ENCODE measurements at places on chromosomes 3 and 15. TPM values are rescaled to one million over a fixed set of nuclear protein-coding genes. Genes with fewer than 3 reads are reported as not detected.
A peak's percentile ranks its signal among the peaks of the same experiment; 100 is the strongest.

The NPAP1 gene
- not detected for total RNA-seq

DNA sequence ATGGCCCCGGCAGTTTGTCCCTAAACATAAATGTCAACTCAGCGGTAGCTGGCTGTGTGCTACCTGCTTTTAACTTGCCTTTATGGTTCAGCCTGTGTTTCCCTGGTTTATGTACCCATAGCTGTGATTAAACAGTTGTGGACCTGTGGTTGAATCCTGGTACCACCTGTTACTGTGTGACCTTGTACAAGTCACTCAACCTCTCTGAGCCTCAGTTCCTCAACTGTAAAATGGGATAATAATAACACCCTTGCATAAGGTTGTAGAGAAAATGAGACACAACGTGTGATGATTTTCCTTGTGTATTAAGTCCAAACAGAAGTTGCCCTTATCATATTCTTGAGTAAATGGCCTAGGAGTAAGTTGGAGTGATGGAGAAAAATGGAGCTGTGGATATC is 6.3 kb downstream of the GALNT15 start:
- DNase-seq, result no peak
- H3K36me3 ChIP-seq, result no peaks in the 10 kb centered on the region
- H3K27me3 ChIP-seq, result no peaks in the 10 kb centered on the region
- H3K4me1 ChIP-seq, result no peaks in the 10 kb centered on the region

DNA sequence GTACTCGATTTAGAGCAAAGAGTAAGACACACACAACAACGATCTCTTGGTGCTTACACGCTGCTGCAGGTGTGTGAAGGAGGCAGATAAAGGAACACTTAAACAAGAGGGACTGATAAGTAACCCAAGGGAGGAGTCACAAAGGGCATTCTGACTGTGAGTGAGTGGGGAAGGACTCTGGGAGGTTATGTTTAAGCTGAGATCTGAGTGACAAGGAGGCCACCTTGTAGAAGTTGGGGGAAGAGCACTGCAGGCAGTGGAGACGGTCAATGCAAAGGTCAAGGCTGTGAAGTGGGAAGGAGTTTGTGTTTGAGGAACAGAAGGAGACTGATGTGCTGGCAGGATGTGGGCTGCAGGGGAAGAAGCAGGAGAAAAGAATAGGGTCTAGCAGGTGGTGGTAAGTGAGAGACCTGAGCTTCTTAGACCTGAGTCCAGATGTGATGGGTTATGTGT is 63.1 kb downstream of the LPP start:
- H3K36me3 ChIP-seq, result peaks cover 7% of the 10 kb centered on the region
- peaks cover 32% of the 10 kb centered on the region for H3K4me1 ChIP-seq
- peak overlapping the region; percentile 96 for H3K27ac ChIP-seq
- peak overlapping the region; percentile 27 for H3K4me3 ChIP-seq

DNA sequence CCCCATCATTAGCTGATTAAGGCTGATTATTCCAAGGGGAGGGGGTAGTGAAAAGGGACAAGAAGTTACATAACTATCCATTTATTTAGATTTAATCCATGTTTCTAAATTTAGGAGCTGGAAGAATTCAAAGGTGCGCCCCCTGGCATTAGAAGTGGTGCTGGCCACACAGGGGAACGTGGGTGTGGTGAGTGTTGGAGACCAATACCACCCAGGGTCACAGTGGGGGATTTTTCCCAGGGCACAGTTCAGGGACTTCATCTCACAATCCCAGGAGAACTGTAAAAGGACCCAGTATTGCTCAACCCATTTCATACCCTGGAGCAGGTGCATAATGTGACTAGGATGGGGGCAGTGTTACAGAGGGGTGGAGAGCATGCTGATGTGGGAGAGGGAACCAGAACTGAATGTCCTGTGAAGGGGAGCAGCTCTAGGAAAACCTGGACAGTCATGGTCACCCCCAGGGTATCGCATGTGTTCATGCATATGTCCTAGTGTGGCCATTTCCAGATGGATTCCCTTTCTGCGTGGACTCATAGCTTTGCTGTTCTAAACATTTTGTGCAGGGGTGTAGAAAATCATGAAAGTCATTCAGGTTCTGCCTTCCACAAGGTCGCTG is 110.3 kb downstream of the LSM3 start:
- no peaks in the 10 kb centered on the region for H3K4me1 ChIP-seq
- H3K36me3 ChIP-seq, result no peaks in the 10 kb centered on the region
- no peak overlapping the region for H3K27ac ChIP-seq
- no peaks in the 10 kb centered on the region for H3K27me3 ChIP-seq
- H3K4me3 ChIP-seq, result no peak overlapping the region

The BFSP2 gene
- total RNA-seq, result not detected

The TRIP4 gene
- 5.6 TPM for total RNA-seq

DNA sequence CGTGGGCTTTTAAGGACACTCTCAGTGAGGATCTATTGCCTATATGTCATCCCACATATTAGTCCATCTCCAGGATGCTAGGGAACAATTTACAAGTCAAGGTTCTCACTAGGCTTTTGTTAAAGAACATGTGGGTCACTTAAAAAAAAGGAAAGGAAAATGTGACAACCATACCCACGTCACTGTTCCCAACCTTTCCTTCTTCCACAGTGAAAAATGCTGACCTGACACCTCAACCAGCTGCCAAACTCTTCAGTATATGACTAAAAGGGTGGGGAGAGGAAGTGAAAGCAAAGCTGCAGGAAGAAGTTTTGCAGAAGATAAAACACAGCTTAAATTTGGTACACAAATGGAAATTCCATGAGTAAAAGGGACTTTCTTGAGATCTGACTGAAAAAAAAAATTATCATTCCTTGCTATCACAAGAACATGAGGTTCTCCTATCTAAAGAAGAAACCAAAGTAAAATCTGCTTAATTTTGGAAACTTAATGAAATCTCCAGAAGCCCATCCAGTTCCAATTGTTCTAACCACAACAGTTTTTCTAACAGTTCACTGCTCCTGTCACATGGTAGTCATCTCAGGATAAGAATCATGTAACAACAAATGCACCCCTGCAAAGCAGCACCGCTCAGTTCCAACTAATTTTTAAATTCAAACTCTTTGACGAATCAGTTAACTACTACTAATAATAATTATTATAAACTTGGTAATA is 117.0 kb upstream of the TSPAN3 start:
- peaks cover 3% of the 10 kb centered on the region for H3K4me1 ChIP-seq
- H3K27me3 ChIP-seq, result no peaks in the 10 kb centered on the region
- peak overlapping the region; percentile 47 for H3K27ac ChIP-seq
- H3K36me3 ChIP-seq, result no peaks in the 10 kb centered on the region
- DNase-seq, result peak; percentile 70

DNA sequence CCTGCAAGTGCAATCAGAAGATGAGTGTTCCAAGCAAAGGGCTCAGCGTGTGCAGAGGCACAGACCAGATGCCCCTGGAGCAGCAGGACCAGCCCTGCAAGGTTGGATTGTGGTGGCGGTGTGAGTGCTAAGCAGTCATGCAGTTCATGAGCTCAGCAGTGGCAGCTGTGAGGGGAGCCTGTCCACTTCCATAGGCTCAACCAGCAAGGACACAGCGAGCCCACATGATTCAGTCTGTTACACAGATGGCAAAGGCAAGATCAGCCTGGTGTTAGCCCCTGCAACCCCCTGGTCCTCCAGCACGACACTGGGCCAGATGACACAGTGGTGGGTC is 95.9 kb upstream of the PRR23E start:
- H3K4me1 ChIP-seq, result no peaks in the 10 kb centered on the region
- H3K36me3 ChIP-seq, result no peaks in the 10 kb centered on the region
- no peaks in the 10 kb centered on the region for H3K27me3 ChIP-seq
- H3K27ac ChIP-seq, result no peak overlapping the region
- H3K4me3 ChIP-seq, result no peak overlapping the region
- DNase-seq, result no peak

DNA sequence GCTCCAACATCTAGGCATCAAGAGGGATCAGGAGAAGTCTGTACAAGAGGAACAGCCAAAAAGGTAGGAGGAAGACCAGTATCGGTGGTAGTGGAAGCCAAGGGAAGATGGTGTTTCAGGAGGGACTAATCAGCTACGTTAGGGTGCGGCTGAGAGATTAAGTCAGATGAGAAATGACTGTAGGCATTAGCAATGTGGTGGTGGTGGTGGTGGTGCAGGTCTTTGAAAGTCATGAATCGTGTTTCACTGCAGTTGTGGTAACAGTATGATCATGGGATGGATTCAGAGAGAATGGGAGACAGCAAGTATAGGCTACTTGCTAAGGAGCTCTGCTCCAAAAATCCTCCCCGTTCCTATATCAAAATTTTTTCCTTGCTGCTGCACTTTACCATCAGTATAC is 35.5 kb downstream of the ASTE1 start:
- no peak overlapping the region for H3K4me3 ChIP-seq
- DNase-seq, result no peak
- no peaks in the 10 kb centered on the region for H3K4me1 ChIP-seq
- H3K27ac ChIP-seq, result no peak overlapping the region
- no peaks in the 10 kb centered on the region for H3K27me3 ChIP-seq

GRCh38 chr15:36947035-36947719 is 153.2 kb downstream of the MEIS2 start:
- no peak for DNase-seq
- H3K27me3 ChIP-seq, result no peaks in the 10 kb centered on the region
- H3K4me3 ChIP-seq, result no peak overlapping the region
- no peak overlapping the region for H3K27ac ChIP-seq
- no peaks in the 10 kb centered on the region for H3K4me1 ChIP-seq

The COL6A6 gene
- not detected for total RNA-seq

DNA sequence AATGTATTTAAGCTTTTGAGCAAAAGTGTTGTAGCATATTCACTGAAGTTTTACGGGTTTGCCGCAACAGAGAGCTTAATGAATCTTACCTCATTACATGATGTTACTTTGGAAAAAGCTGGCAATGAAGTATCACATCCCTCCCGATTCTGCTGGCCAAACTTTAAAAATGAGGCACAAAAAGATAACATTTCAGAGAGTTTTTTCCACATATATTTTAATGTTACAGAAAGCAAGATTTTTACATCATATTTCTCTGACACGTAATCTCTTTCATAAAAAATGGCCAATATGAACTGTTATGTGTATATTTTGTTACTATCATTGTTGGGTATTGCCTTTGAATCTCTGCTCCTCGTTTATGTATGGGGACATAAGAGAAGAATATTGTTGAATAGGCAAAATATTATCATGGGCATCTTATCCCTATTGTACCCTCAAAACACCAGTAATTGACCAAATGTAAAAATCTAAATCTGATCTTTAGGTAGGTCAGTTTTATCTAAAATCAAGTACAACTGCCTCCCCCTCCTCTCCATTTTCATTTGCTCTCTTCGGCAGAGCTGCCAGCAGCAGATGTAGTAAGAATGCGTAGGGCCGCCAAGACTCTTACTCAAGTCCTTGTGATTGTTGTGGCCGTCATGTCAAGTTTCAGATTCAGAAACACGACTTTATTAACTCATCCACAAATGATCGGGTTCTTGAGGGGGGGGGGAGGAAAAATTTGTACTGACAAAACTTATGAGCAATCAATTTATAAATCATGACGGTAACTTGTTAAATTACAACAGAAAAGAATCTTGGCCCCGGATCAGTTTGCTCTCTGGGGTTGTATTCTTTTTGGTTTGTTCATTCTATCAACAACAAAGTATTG is 106.7 kb upstream of the THRB start:
- no peak overlapping the region for H3K4me3 ChIP-seq
- H3K27me3 ChIP-seq, result no peaks in the 10 kb centered on the region
- no peak overlapping the region for H3K27ac ChIP-seq
- H3K36me3 ChIP-seq, result no peaks in the 10 kb centered on the region

DNA sequence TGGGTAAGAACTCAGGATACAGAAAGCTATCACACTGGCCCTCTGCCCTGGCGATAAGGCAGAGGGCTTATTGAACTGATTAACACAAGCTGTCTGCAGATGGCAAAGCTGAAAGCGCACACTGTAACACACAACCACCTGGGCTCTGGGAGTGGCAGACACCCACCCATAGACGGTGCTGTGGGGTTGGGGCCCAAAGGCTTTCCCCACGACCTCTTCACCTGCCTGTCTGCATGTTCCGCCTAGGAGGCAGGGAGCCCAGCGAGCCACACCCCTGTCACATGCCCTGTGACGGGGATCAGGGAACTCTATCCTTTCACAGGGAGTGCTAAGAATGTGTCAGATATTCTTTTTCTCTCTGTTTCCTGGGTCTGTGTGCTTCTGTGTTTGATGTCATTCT is 12.1 kb upstream of the TFG start:
- no peaks in the 10 kb centered on the region for H3K27me3 ChIP-seq
- H3K27ac ChIP-seq, result no peak overlapping the region
- H3K36me3 ChIP-seq, result no peaks in the 10 kb centered on the region

The ACKR4 gene
- total RNA-seq, result 12.8 TPM

GRCh38 chr15:65156692-65157091 is 23.1 kb upstream of the PDCD7 start:
- no peaks in the 10 kb centered on the region for H3K4me1 ChIP-seq
- no peak overlapping the region for H3K4me3 ChIP-seq
- H3K36me3 ChIP-seq, result peaks cover 57% of the 10 kb centered on the region
- no peak overlapping the region for H3K27ac ChIP-seq
- no peaks in the 10 kb centered on the region for H3K27me3 ChIP-seq

DNA sequence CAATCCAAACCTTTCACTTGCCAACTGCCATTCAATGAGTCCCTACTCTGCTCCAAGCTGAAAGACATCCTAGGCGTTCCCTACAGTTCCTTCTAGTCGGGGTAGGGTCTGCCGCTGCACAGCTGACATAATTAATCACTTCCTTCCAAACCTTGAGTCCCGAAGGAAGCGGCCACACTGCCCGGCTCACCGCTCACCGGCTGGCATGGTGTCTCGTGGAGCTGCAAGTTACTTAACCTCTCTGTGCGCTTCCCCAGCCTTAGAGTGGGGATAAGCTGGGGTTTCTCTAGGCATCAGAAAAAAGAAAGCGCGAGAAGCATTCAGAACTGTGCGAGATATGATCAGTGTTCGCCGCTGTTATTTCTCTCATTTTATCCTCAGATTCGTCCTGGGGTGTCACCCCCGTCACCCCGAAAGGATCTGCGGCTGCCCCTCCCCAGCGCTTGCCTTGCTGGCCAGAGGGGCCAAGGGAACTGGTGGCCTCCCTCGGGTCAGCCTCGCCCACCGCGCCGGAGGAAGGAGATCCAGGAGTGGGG is 748 bp downstream of the MRPS25 start:
- peak overlapping the region; percentile 95 for H3K4me3 ChIP-seq
- H3K27ac ChIP-seq, result peak overlapping the region; percentile 69
- H3K27me3 ChIP-seq, result no peaks in the 10 kb centered on the region
- H3K36me3 ChIP-seq, result peaks cover under 1% of the 10 kb centered on the region
- no peaks in the 10 kb centered on the region for H3K4me1 ChIP-seq

DNA sequence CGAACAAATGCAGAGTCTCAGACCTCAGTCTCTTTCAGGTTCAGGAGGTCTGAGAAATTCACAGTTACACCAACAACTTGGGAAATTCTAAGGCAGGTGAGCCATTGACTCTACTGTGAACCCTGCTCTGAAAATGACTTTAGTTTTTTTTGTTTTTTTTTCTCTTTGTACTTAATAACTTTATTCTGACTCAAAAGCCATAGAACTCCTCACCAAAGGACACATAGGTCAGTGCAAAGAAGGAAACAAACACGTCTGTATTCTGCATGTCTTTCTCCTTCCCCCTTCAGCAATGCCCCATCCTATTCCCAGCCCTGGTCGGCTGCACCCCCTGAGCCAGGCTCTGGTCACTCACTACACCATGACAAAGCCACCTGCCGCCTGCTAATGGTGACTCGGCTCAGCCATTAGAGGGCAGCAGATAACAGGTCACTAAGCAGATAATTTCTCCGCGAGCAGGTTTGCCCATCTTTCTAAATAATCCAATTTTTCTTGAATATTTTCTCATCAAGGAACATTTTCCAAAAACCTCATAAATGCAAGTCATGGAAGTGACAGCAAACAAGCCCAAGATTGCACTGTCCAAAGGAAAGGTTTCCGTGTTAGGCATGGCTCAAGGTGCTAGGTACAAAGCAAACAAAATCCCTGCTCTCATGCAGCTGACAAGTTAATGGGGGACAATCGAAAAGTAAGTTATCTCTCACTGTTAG is 37.7 kb downstream of the TM4SF4 start:
- no peak overlapping the region for H3K27ac ChIP-seq
- no peak overlapping the region for H3K4me3 ChIP-seq
- no peaks in the 10 kb centered on the region for H3K27me3 ChIP-seq
- peaks cover 7% of the 10 kb centered on the region for H3K36me3 ChIP-seq
- no peak for DNase-seq
